ENCODE measurements at places on chromosomes 7 and 10.
A peak's percentile ranks its signal among the peaks of the same experiment; 100 is the strongest.

- no peak for DNase-seq
Observed at GRCh38 chr10:113177156-113177935, 227.3 kb downstream of the TCF7L2 start.

DNA sequence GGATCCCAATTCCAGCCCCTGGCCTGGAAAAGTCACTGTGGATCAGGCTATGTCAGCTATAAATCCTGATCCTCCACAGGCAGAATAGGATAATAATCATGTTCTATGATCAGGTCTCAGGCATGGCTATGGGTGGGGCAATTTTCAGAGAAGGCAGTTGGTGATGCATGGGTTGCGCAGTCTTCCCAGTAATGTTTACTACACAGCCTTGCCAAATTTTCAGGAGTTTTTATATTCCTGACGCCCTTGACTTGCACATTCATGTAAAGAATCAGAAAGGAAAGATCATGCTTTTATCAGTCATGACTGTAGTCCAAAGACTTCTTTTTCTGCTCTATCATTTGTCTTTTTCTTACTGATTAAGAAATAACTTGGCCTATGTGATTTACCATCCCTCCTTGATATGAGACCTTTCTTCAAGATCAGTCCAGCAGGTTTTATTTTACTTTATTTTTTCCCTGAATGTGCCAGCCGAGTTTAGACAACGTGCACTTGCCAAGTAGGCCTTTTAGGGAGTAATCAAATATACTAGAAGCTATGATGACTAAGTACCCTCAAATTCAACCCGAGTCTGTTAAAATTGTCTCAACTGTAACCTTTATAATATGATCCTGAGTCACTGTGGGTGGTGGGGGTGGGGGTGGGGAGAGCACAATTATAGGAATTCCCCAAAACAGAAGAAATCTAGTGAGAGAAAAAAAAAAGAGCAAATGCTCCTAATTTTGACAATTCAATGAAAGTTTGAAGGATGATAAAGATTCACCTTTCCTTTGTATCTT lies 31.9 kb downstream of the ARL4A start:
- DNase-seq = peak; percentile 49

- DNase-seq = no peak
Observed at GRCh38 chr7:133572087-133572486, 319.2 kb downstream of the EXOC4 start.

DNA sequence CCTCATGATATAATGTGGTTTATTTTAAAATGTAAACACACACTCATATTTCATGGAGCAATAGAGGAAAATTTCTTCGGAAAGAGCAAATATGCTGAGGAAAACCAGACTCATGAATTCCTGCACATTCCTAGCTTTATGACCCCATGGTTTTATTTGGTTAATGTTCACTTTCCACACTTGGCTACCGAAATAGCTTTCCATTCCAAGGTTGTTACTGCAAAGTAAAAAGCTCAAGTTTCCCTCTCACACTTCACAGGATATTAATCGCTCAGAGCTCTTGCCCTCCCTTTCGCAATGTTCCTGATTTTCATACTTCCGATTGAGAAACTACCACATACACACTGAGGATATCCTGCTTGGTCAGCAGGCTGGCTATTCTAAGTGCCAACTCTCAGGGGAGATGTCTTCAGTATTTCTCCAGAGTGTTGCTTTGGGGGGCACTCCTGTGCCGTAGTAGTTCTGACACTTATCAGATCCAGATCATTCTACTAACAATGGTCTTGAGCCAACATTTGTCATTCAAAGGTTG lies 77.5 kb upstream of the STEAP1B start:
- peak; percentile 77 for DNase-seq

DNA sequence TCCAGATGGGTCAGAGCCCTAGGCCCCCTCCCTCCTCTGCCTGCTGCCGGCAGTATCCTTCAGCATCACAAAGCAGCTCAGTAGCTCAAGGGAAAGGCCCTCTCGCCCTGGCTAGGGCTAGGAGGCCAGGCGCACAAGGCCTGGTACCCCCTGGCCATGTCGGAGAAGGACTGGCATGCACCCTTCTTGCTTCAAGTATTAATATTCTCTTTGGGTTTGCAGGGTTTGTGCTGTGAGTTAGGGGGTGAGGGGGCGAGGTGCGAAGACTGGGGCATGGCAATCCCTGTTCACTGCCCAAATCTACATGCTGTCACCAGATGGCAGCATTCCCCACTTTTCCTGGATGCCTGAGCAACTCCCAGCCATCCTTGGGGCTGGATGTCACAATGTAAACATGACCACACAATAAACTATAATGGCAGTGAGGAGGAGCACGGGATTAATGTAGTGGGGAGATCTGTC lies 105.2 kb downstream of the NEURL1 start:
- peak; percentile 15 for DNase-seq

DNA sequence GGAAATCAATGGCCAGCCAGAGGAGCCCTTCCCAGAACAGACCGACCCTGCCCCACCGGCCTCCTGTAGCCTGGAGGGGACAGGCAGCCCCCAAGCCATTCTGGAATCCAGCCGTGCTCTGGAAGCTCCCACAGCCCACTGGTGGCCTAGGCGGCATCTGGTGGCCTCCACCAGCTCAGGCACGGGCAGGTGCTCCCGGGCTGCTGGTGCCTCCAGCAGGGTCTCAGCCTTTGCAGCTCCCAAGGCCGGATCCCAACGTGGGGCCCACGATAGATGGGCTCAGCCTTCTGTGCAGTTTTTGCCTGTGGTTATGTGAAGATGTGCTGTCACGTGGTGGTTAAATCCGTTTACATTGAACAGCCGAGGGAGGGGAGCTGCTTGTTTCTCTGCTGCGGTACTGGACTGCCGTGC lies 44.4 kb downstream of the JAKMIP3 start:
- no peak for DNase-seq

DNA sequence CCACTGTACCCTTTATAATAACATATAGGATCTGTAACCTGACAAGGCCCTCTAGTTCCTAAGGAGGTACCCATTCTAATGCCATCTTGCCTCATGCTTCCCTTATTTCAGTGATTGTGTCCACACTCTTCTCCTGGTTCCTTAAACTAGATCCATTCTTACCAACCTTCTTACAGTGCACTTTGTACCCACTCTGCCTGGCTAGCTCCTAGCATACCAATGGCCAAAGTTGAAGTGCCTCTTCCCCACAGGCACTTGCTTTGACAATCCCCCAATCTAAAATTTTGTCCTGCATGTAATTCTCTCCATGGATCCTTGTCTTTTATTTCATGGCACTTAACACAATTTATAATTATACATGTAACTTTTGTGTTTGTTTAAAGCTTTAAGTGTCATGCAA lies 40.9 kb downstream of the CCDC71L start:
- no peak for DNase-seq

DNA sequence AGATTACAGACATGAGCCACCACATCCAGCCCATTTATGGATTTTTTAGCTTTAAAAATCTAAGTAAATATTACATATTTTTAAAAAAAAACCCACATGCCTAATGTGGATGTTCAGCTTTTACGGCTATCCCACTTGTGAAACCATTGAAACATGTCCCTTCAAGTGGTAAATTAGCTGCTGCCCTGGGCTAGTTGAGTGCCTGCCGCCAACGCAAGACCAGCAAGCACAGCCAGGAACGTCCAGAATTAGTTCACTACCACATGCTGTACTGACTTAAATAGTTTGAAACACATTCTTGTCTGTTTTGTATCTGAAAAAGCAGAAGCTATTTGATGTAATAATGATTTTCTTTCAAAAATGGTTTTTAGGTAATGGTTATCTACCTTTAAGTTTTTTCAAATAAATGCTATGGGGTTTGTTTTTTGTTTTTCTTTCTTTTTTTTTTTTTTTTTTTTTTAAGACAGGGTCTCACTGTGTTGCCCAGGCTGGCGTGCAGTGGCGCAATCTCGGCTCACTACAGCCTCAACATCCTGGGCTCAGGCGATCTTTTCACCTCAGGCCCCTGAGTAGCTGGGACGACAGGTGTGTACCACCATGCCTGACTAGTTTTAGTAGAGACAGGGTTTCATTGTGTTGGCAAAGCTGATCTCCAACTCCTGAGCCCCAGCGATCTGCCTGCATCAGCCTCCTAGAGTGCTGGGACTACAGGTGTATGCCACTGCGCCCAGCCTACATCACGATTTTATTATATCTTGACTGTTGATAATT lies 57.0 kb downstream of the KLRG2 start:
- DNase-seq = no peak

DNA sequence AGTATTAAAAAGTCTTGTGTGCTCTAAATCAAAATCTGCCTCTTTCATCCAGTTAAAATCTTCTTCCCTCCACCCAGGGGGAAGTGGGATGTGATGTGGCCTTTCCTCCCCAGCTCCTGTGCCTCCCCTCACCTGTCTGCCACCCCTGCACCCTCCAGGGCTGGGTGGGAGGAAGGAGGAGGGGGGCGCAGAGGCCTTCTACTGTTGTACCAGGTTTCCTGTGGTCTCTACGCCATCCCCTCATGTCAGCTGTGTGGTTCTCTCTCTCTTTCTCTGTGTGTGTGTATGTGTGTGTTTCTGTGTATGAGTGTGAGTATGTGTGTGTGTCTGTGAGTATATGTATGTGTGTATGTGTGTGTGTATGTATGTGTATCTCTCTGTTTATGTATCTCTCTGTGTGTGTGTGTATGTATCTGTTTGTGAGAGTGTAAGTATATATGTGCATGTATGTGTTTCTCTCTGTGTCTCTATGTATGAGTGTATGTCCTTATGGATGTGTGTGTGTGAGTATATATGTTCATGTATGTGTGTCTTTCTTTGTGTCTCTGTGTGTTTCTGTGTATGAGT lies 45.5 kb upstream of the C10orf71 start:
- DNase-seq = no peak

GRCh38 chr10:122350893-122351292 lies 23.6 kb upstream of the PLEKHA1 start:
- no peak for DNase-seq

DNA sequence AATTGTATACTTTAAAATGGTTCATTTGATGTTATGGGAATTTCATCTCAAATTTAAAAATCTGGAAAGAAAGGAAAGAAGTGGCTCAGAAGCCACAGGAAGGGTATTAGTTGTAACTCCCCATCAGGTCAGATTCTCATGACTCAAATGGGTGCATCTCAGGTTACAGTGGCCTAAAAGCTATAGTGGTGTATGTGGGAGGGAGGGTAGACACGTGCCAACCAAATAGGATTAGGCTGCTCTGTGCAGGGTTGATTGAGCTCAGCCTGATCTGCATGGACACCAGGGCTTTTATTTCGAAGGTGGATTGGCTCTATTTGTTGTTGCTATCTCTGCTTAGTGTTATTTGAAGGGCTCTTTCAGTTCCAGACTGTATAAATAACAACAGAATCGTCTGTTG lies 121.5 kb upstream of the PRR15 start:
- peak; percentile 24 for DNase-seq

GRCh38 chr7:155953781-155954549 lies 141.7 kb upstream of the SHH start:
- no peak for DNase-seq

GRCh38 chr7:141649865-141650634 lies 51.9 kb downstream of the DENND11 start:
- no peak for DNase-seq

DNA sequence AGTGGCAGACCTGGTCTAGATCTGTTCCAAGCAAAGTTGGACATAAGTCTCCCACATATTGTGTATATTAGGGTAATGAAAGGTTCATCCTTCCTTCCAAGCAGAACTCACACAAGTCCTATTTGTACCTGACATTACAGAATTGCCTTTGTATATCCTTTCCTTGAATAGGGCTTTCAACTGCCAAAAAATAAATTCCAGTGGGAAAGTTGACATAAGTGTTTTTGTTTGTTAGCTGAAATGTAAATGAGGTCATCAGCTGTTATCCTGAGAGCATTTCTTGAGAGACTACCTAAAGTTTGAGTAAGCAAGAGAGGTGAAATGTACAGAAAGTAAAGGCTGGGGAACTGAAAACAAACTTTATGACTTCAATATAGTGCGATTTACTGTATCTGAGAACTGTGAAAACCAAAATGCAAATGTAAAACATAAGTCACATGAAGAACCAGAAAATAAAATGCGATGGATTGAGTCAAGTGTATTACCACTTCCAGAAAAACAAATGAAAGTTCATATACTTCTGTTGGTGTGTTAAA lies 527.3 kb upstream of the SEMA3D start:
- DNase-seq = no peak

GRCh38 chr7:57362868-57363267 lies 87.1 kb upstream of the ZNF716 start:
- no peak for DNase-seq

DNA sequence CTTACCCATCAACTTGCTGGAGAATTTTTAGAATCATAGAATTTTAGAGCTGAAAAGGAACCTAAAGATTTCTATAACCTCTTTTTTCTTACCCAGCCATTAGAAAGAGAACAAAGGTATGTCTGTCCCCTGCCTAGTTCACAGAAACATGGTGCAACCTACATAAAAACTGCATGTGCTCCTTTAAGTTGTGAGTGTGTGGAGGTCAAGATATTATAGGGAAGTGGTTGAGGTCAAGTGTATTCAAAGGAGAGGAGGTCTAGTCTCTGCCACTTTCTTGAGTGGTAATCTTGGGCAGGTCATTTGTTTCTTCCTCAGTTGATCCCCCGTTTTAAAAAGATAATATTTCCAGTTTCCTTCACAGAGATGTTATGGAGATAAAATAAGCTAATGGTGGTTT lies 6.4 kb downstream of the UBTD1 start:
- no peak for DNase-seq

DNA sequence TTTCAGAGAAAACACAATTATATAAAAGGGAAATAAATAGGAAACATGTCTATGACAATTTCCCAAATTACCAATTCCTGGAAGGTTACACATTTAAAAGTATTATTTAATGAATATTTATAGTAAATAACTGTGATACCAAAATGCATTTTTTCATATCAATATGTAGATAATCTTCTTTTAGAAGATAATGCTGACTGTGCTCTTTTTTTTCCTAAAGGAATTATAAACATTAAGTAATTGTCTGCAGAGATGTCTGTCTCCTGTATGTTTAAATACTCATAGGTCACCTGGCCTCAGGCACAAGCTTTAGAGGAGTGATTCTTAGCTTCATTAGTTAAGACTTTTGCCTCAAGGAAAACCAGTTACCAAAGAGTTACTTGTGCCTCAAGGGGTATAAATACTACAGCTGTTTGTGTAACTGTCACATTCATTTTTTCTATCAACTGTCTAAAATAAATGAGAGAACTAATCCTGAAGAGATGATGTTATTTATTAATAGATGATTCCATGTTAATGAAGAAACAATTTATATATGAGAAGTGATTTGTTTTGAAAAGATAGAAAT lies 77.1 kb downstream of the DNAJC1 start:
- no peak for DNase-seq

DNA sequence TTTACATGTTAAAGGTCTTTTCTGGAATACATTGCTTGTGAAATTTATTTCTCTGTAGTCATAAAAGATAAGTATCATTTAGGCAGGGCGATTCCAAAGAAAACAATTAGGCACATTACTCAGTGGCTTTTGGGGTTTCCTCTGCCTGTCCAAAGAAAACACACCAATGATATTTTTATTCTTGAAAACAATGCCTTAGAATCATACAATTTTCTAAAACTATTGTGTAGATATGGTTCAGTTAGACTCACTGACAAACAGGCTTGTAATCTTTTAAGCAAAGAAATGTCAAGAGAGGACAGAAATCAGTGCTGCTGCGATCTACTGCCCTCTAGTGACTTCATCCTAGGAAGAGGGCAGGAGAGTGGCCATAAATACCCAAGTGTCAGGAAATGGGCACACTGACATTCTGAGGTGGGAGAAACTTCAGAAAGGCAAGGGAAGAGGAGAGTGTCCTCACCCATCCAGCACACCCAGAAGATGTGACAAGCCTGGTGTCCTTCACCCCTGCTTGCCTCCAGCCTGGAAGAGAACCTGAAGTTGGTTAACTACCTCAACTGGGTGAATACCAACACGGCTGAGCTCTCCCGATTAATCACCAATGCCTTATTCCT lies 120.5 kb downstream of the GALNT11 start:
- DNase-seq = peak; percentile 1

GRCh38 chr10:96275685-96276418 lies 4.5 kb upstream of the BLNK start:
- no peak for DNase-seq
